ENCODE measurements at places on chromosomes 16 and 17.

- no peak for DNase-seq
These were observed 57.3 kb downstream of the TEX2 start for GRCh38 chr17:64205804-64206203.

DNA sequence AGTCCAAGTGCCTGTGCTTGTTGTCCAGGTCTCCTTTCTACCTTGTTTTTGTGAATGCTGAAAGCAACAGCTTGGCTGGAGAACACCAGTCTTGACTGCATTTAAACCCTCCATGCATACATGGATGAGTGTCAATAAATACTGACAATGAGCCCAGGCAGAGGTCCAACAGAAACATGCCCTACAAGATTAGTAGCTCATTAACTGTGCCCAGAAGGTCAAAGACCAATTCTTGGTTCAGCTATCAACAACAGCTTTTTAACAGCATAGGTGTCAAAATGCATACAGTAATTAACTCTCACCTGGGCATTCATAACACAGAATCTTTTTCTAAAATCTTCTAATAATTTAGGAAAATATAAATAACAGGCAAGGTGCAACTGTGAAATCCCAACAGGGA is 63.2 kb downstream of the N4BP1 start:
- no peak for DNase-seq

- no peak for DNase-seq
These were observed 4.3 kb downstream of the TRAF4 start for GRCh38 chr17:28747801-28748750.

DNA sequence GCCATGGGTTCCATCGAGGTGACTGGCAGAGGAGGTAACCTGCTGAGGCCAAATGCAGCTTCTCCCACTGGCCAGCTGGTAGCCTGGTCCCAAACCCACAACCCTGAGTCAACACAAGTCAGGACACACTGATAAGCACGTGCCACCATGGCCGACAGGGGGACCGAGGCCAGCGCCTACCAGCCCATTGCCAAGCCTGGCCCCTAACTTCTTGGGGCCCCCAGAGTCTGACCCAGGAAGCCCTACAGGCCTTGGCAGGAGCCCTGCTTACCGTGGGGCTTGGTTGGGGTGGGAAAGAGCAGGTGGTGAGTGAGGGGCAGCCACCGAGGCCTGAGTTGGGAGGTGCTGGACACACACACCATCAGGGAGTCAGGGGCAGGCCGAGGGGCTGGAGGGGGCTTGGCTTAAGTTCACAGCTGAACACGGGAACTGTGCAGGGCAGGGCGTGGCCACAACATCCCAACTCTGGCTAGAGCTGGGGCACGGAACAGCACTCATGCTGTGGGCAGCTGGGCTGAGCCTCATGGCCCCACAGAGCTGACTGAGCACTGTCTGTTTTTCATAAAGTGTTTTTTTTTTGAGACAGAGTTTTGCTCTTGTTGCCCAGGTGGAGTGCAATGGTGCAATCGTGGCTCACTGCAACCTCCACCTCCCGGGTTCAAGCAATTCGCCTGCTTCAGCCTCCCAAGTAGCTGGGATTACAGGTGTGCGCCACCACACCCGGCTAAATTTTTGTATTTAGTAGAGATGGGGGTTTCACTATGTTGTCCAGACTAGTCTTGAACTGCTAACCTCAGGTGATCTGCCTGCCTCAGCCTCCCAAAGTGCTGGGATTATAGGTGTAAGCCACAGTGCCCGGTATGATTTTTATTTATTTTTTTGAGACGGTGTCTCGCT is 5.5 kb downstream of the MRPL28 start:
- no peak for DNase-seq

- no peak for DNase-seq
These were observed 626 bp downstream of the TUBB3 start for GRCh38 chr16:89923640-89924296.

DNA sequence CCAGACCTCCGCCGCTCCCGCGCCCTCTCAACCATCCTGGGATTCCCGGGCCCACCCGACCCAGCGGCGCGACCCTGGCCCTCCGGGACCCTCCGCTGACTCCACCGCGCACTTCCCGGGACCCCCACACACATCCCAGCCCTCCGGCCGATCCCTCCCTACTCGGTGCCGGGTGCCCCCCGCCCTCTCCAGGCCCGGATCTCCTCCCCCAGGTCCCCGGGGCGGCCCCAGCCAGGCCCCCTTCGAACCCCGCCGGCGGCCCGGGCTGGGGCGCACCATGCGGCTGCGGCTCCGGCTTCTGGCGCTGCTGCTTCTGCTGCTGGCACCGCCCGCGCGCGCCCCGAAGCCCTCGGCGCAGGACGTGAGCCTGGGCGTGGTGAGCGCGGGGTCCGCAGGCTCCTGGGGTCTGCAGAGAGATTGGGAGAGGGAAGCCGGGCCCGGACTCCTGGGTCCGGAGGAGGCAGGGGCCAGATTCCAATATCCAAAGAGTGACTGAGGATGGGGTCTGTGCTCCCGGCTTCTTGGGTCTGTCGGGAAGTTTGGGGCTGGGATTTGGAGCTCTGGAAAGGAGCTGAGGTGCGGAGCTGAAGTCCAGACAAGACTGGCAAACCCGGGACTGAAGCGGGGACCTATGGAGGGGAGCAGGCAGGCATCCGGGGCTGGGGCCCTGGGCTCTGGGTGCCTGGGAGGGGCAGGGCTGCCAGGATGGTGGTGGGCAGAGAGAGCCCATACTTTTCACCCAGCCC is 453 bp downstream of the MMP25 start:
- DNase-seq = no peak

DNA sequence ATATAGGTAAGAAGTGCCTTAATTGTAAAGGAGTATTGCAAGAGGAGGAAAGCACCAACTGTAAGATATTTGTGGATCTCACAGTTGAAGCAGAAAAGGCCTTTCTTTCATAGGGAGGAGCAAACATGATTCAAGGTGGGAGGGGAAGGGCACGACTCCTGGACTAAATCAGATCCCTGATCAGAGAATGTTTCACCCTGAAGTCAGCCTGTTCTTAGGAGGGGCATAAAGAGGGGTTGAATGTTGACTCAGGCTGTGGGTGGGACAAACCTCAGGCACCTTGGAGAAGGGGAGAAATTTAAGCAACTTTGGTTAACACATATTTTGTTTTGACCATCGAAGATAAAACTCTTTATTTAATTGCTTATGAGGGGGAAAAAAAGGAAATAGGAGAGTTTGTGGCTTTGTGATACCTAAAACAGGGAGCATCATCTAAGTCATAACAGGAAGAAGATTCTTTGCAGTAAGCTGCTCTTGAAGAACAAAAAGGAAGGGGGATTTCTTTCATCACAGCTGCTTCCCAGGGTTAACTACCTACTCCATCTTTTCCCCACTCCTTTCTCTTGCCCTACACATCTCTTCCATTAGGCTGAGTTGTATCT is 158.6 kb upstream of the ZNF267 start:
- no peak for DNase-seq

DNA sequence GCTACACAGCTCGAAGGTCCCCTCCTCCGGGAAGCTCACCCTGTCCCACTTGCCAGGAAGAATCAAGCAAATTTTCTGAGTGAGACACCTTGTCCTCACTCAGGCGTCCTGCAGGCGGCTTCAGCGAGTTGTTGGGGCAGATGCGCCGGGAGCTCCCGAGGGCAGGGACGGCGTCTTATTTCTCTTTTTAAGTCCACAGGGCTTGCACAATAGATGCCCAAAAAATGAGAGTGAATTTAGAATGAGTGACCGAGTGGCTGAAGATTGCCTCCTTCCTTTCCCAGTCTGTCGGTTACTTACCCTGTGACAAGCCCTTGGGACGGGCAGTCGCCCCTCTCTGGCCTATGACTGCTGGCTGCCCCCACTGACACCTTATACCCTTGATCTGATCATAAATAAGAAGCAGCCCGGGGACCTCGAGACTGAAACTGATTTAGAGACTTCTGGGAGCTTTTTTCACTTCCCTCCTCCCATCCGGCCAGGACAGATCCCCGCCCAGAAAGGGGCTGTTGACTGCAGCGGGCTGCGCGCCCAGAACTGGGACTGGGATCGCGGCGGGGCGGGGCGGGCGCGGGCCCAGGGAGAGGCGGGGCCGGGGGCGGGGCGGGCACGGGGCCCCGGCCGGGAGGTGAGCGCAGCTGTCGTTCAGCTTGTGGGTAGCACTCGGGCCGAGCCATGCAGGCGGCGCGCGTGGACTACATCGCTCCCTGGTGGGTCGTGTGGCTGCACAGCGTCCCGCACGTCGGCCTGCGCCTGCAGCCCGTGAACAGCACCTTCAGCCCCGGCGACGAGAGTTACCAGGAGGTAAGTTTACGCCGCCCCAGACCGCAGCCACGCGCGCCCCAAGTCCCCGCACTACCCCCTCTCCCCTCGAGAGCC is at the start of gene TTYH2:
Gene TTYH2 (plus strand): TSS at position 659 of the 879 bp plus-strand sequence. CDS start 17 bp downstream, at position 676.
- DNase-seq = peak; percentile 43

DNA sequence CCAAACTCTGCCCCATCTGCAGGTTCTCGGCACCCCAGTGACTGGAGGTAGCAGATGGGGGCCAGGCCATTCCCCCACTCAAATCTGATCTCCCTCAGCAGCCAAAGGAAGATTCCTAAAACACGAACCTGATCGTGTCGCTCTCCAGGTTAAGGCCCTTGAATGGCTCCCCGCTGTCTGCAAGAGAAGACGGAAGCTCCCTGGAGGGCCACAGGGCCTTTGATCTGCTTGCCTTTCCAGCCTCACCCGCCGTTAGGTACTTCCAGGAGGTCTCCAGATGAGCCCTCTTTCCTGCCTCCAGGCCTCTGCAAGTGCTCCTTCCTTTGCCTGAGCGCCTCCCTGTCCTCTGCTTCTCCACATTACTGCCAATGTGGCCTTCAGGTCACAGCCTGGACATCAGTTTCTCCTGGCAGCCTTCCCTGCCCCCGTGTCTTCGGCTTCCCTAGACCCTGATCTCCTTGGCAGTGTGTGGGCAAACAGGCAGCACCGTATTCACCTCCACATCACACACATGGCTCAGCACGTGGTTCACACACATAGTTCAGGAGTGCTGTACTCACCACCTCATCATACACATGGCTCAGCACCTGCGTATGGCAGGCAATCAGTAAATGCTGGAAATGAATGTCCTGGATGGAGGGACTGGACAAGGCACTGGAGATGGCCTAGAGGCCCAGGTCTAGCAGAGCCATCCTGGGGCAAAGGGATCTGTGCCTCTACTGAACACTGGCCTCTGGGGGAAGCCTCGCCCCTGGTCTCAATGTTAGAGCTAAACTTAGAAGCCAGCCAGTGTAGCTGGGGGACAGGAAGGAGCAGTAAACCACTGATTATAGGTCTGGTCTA is 26.4 kb upstream of the MRPS23 start:
- DNase-seq = no peak

GRCh38 chr17:7204336-7204735 is 15.3 kb downstream of the DLG4 start:
- DNase-seq = no peak

- DNase-seq = no peak
These were observed 28.8 kb upstream of the XYLT2 start for GRCh38 chr17:50317121-50317520.

- no peak for DNase-seq
These were observed 136.6 kb downstream of the RPTOR start for GRCh38 chr17:80681215-80681614.

Data from stimulated activated CD8-positive, alpha-beta memory T cell treated with anti-CD3 and anti-CD28 coated beads, Interleukin-2, amount 100 ng/mL, for 1 hour (primary cell).